ENCODE measurements at places on chromosomes 6 and 20.
A peak's percentile ranks its signal among the peaks of the same experiment; 100 is the strongest.

- DNase-seq: no peak
These were observed 277.3 kb upstream of the CHD6 start for GRCh38 chr20:41895241-41896032.

- DNase-seq: no peak
These were observed 34.2 kb downstream of the CLVS2 start for GRCh38 chr6:123030282-123030681.

GRCh38 chr6:144710207-144710606 is 425.1 kb downstream of the UTRN start:
- DNase-seq: peak; percentile 94

DNA sequence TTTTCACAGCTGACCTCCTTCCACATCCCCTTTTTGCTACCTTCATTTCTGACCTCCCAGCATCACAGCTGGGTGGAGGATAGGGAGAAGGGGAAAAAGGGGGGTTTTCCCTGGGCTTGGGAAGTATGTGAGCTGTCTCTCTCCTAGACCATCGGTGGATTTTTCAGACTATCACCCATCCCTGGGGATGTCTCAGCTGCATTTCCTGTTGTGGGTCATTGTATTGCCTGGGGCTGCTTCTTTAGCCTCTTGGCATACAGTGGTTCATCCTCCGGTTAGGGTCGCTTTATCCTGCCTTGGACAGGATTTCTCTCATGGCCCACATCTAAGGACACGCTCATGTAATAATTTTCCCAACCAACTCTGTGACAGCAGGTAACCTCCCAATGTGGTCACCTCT is 142.5 kb upstream of the ARG1 start:
- no peak for DNase-seq

- peak; percentile 74 for DNase-seq
These were observed 30.7 kb downstream of the HDGFL1 start for GRCh38 chr6:22600059-22600458.

GRCh38 chr6:14817074-14817473 is 428.8 kb upstream of the JARID2 start:
- no peak for DNase-seq

DNA sequence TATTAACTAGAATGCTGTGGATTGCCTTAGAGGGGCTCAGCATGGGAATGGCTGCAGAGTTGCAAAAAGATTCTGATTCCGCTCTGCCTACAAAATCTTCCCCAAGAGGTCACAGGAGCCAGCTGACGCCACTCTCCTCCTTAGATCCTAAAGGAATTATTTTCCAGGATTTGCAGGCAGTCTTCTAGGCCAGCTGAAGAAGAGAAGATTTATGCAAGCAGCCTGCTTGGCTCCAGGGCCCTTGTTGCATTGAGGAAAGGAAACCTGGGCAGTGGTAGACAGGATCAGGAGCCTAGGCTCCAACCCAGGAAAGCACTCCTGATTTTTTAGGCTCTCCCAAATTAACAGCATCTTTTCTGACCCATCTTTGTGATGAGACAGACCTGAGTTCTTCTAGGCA is 245.8 kb downstream of the PKHD1 start:
- no peak for DNase-seq

- no peak for DNase-seq
These were observed 852.3 kb upstream of the HS3ST5 start for GRCh38 chr6:115194981-115195638.

- DNase-seq: peak; percentile 53
These were observed 85.3 kb upstream of the SIRPA start for GRCh38 chr20:1809611-1810510.

DNA sequence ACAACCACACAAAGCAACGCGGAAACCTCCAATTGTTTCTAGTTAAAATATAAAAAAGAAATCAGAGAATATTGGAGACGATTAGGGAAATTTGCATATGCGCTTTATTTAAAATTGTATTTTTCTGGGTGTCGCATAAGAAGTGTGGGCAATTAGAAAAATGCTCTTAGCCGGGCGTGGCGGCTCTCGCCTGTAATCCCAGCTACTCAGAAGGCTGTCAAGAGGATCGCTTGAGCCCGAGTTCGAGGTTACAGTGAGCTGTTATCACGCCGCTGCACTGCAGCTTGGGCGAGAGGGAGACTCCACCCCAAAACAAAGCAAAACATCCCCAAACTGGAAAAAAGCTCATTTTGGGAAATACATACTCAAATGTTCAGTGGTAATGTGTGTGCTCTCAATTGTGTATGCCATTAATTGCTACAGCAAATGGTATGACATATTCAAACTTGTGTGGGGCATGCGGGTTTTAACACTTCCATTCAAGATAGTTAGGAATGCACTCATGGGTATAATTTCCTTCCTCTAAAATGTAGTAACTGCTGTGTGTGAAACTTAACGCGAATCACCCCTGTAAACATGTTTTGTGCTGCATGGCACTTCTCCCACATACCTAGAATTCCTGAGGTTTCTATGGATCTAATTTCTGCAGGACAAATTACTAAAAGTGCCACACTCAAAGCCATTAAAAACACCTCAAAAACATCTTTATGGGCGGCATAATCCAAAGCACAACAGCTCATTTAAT is 54.7 kb upstream of the HFE start:
- DNase-seq: peak; percentile 70

DNA sequence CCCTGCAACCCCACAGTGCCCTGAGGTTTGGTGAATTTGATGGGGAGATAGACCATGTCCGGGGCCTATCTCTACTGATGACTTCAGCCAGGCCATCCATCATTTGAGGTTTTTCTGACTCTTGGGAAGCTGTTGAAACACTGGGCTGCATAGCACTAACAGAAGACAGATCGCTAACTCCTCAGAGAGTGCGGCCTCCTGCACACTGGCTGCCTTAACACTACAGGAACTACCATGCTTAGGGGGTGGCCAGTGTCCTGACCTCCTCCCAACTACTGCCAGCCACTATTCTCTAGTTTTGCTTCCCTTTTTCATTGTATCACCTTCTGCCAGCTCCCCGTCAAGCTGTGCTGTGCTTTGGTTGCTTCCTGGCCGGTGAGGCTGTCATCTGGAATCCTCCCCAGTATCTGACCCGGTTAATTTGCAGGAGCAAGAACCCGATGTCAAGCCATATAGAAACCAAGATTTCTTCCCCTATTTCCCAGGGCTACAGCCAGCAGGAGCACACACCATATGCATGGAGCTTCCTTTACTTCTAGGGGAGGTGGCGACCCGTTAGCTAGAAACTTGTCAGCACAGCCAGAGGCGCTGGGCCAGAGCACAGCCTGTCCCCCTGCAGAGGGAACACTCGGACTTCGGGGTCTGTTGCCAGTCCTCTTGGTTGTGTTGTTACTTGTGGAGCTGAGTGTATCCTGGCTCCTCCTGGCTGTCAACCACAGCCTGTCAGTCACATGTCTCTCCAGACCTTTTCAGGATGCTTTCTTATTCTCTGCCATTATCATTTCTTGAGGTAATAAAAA is 57.3 kb upstream of the TRAF3IP2 start:
- DNase-seq: no peak

- DNase-seq: no peak
These were observed 34.3 kb upstream of the TCF21 start for GRCh38 chr6:133854364-133855275.

- peak; percentile 59 for DNase-seq
These were observed 38.5 kb downstream of the SOD2 start for GRCh38 chr6:159654483-159655098.

DNA sequence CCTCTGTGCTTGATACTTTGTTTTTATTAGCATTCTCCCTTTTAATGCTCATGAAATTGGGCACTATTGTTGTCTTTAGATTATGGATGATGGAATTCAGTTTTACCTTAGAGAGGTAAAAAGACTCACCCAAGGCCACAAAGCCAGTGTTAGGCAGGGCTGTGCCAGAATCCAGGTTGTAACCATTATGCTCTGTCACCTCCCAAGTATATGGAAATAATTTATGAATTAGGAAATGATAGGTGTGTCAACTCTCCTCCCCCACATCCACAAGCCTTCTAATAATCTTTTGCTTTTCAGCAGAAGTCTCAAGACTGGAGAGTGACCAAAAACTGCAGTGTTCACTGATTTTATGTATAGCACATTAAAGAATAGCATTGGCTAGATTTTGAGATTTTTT is 13.0 kb downstream of the DCBLD1 start:
- no peak for DNase-seq

Data from iris pigment epithelial cell (primary cell).